Smooth muscle cell of the pulmonary artery (primary cell): ENCODE measurements at places on chromosomes 12 and 14. TPM values are rescaled to one million over a fixed set of nuclear protein-coding genes. Genes with fewer than 3 reads are reported as not detected.

Gene LUM
- 115 and 562 TPM in 2 replicates for total RNA-seq

Gene SMIM41
- 0.07 and 0.10 TPM in 2 replicates for total RNA-seq

Gene POC1B
- 12.8 and 15.4 TPM in 2 replicates for total RNA-seq

Gene EIF2S3B
- total RNA-seq = 0.65 and 14.8 TPM in 2 replicates

Gene GAS2L3
- 6.1 and 11.5 TPM in 2 replicates for total RNA-seq

Gene XRCC3
- total RNA-seq = 6.1 and 7.2 TPM in 2 replicates

Gene PTGER2
- total RNA-seq = 3.8 and 8.2 TPM in 2 replicates

Gene SLC16A7
- total RNA-seq = 22.9 and 27.3 TPM in 2 replicates

Gene MANSC4
- not detected in 2 replicates for total RNA-seq

Gene PLEK2
- total RNA-seq = 0.98 and 3.6 TPM in 2 replicates

Gene ZNF891
- 1.2 and 1.4 TPM in 2 replicates for total RNA-seq

Gene REP15
- 2.4 and 3.2 TPM in 2 replicates for total RNA-seq

Gene TEP1
- total RNA-seq = 31.5 and 35.2 TPM in 2 replicates

Gene CCDC196
- total RNA-seq = not detected in 2 replicates

Gene ENDOU
- 0.40 and 0.52 TPM in 2 replicates for total RNA-seq

Gene NELL2
- 0.23 TPM in 1 of 2 replicates, not detected in the other for total RNA-seq

Gene ZDHHC22
- total RNA-seq = not detected in 2 replicates

Gene GRIN2B
- total RNA-seq = not detected in 2 replicates

Gene KRT1
- not detected in 2 replicates for total RNA-seq

Gene LIN7A
- 4.1 and 26.8 TPM in 2 replicates for total RNA-seq

Gene THAP2
- 3.6 and 4.0 TPM in 2 replicates for total RNA-seq

Gene SLC25A3
- 490 and 551 TPM in 2 replicates for total RNA-seq

Gene VIPAS39
- total RNA-seq = 24.9 and 26.6 TPM in 2 replicates

Gene SRSF9
- 170 and 195 TPM in 2 replicates for total RNA-seq

Gene RXYLT1
- total RNA-seq = 10.7 and 13.7 TPM in 2 replicates

Gene ERP27
- not detected in 2 replicates for total RNA-seq

Gene POTEM
- not detected in 2 replicates for total RNA-seq

Gene RNF212B
- total RNA-seq = not detected in 2 replicates

Gene NEUROD4
- not detected in 2 replicates for total RNA-seq

Gene VASH1
- 7.7 and 10.4 TPM in 2 replicates for total RNA-seq

Gene RBP5
- not detected in 2 replicates for total RNA-seq

Gene KRT79
- total RNA-seq = not detected in 2 replicates

Gene YY1
- 49.9 and 52.8 TPM in 2 replicates for total RNA-seq

Gene PLCZ1
- not detected in 2 replicates for total RNA-seq

Gene POMT2
- total RNA-seq = 16.2 and 27.1 TPM in 2 replicates

Gene CEBPE
- total RNA-seq = not detected in 2 replicates

Gene RFLNA
- 5.7 and 14.8 TPM in 2 replicates for total RNA-seq

Gene PTCSC3
- total RNA-seq = not detected in 2 replicates

Gene GPRC5A
- 16.7 and 56.1 TPM in 2 replicates for total RNA-seq

Gene IGF1
- 0.39 TPM in 1 of 2 replicates, not detected in the other for total RNA-seq

Gene KRT71
- total RNA-seq = not detected in 2 replicates

Gene LAG3
- not detected in 2 replicates for total RNA-seq

Gene RD3L
- total RNA-seq = not detected in 2 replicates

Gene NPFF
- not detected in 2 replicates for total RNA-seq

Gene GUCY2C
- not detected in 2 replicates for total RNA-seq

Gene PLXNC1
- total RNA-seq = 1.7 and 4.8 TPM in 2 replicates

Gene TAS2R31
- 3.7 and 6.7 TPM in 2 replicates for total RNA-seq

Gene USP30
- total RNA-seq = 7.8 and 11.5 TPM in 2 replicates

Gene KRT6C
- 0.07 TPM in 1 of 2 replicates, not detected in the other for total RNA-seq

Gene SERPINA5
- 0.03 and 0.33 TPM in 2 replicates for total RNA-seq

Gene KLHL33
- 0.03 and 0.07 TPM in 2 replicates for total RNA-seq

Gene TCTN2
- 9.2 and 12.9 TPM in 2 replicates for total RNA-seq

Gene HCAR1
- total RNA-seq = 0.17 and 0.85 TPM in 2 replicates

Gene A2ML1
- 0.07 TPM in 1 of 2 replicates, not detected in the other for total RNA-seq

Gene RNASE7
- total RNA-seq = not detected in 2 replicates

Gene CCDC197
- total RNA-seq = not detected in 2 replicates

Gene COCH
- 0.46 TPM in 1 of 2 replicates, not detected in the other for total RNA-seq
